Stimulated activated CD4-positive, alpha-beta T cell treated with anti-CD3 and anti-CD28 coated beads, Interleukin-15, amount 100 ng/mL, for 1 hour (primary cell): ENCODE measurements at places on chromosomes 4 and X.
A peak's percentile ranks its signal among the peaks of the same experiment; 100 is the strongest.

DNA sequence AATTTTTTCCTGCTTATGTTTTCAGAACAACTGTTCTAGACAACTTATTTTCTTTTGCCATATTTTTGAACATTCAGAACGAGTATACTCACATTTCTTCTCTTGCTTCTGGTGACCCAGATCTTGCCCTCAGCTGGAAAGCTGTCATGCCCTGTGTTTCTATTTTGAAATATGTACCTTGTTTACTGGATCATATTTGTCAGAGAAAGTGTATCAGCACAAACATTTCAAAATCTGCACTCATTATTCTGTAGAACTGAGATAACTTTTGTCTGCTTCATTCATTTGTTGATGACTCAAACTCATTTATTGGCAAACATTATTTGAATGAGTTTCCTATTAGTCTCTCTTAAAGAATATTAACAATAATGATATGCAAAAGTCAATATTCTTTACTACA lies 46.2 kb upstream of the FAM9A start:
- DNase-seq: no peak

- no peak for DNase-seq
These were observed 42.9 kb upstream of the HS3ST1 start for GRCh38 chr4:11471618-11472017.

DNA sequence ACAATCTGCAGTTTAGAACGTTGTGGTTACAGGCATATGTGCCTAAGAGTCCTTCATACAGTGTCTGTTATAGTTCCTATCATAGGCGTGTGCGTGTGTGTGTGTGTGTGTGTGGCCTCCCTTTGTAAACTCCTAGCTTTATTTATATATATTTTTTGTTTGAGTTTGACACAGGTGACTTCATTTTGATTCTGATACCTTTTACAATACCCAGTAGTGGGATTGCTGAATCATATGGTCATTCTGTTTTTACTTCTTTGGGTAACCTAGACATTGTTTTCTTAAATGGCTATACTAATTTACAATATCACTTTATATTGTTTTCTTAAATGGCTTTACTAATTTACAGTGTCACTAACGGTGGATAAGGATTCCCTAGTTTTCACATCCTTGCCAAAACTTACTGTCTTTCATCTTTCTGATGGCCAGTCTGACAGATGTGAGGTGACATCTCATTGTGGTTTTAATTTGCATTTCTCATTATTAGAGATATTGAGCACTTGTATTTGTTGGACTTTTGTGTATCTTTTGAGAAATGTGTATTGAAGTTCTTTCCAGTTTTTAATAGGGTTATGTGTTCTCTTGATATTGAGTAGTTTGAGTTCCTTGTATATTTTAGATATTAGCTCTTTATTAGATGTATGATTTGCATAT lies 211.1 kb upstream of the NUDT6 start:
- no peak for DNase-seq

DNA sequence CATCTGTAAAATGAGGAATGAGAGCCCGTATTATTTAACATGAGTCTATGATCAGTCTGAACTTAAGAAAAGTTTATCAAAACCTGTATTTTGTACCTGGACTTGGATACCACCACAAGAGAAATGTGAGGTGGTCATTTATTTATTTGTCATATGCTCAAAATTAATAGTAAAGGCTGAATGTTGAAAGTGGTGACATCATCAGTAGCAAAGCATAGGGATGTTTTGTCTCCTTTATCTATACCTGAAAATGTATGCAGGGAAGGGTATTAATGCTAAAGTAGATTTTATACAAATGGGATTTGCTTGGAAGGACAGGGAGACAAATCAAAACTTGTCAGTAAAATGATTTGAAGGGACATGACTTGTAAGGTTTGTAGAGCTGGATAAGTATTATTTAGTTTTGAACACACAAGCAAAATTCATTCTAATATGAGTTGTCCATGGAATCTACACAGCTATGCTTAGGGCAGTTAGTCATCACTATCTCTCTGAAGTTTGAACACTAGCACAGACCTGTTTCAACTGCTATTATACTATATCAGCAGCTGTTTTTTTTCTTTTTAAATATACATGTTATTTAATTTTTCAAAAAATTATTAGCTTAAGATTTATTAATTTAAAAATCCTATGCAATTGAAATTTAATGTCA lies 52.4 kb upstream of the GUCY1A1 start:
- no peak for DNase-seq

DNA sequence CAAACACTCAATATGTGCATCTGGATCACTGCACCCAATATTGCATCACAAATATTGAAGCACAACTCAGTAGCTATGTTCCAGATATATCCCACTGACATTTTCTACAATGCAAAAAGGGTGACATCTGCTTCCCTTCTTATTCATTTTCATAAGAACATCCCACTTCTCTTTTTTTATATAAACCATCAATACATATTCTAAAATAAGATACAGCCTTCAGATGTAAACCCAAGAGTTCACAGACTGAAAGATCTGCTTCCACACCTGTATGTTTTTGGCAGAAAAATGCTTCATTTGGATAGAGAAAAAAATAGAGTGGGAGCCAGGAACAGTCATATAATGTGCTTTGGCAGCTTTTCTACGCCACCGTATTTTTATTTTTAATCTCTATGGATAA lies 815.6 kb upstream of the ADGRL3 start:
- DNase-seq: no peak

DNA sequence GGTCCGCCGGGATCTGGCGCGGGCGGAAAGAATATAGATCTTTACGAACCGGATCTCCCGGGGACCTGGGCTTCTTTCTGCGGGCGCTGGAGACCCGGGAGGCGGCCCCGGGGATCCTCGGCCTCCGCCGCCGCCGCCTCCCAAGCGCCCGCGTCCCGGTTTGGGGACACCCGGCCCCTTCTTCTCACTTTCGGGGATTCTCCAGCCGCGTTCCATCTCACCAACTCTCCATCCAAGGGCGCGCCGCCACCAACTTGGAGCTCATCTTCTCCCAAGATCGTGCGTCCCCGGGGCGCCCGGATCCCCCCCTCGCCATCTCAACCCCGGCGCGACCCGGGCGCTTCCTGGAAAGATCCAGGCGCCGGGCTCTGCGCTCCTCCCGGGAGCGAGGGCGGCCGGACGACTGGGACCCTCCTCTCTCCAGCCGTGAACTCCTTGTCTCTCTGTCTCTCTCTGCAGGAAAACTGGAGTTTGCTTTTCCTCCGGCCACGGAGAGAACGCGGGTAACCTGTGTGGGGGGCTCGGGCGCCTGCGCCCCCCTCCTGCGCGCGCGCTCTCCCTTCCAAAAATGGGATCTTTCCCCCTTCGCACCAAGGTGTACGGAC lies 482 bp upstream of the SHOX start:
- DNase-seq: no peak

GRCh38 chrX:110421500-110422455 lies 63.1 kb downstream of the RTL9 start:
- DNase-seq: no peak

- DNase-seq: no peak
These were observed 134.9 kb upstream of the VEGFC start for GRCh38 chr4:176927664-176928063.

GRCh38 chr4:144289667-144290428 lies 149.3 kb upstream of the GYPA start:
- no peak for DNase-seq

GRCh38 chr4:13829457-13829856 lies 201.9 kb upstream of the BOD1L1 start:
- no peak for DNase-seq

DNA sequence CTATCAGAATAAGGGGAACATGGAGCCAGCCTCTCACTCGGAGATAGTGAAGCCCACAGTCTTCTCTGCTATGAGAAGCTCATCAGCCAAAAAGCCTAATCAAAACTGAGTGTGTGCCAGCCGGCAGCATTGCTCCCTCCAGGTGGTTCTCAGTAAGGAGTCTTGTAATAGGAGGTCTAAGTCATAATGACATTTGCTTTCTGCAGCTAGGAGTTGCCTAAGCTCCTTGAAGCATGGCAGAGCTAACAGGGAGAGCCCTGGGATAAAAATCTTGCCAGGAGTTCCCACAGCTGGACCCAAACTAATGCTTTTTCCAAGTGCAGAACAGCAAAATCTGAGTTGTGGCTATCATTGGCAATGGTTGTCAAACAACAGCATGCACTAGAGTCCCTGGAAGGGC lies 245.2 kb downstream of the SPATA18 start:
- no peak for DNase-seq

DNA sequence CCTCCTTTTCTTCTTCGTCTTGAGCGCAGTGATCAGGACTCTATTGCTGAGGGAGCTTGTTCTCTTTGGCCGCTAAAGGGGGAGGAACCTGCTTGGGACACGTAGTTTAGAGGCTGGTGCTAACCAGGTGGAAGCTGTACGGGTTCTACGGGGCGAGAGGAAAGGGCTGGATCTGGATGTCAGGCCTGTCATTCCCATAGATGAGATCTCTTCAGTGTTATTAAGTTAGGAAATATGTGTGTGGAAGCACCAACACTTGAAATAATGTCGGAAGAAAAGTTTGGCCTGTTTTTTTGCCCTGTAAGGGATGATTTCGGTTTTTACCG lies 643 bp downstream of the SRP72 start:
- DNase-seq: peak; percentile 9

DNA sequence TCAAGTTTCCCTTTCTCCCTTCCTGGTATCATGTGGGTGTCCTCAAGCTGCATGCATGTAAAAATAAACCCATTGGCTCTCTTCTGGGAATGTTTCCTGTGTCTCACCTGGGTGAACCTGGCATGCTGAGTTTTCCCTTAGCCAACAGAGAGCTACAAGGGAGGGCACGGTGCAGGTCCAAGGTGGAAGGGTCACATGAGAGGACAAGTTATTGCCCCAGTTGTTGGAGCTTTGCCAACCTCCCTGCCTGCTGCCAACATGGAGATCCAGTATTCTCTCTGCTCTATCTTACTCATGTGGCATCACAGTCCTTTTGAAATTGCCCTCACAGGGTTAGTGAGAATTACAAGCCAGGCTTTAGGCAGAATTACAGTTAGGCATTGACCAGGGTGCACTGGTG lies 196.1 kb upstream of the GYPA start:
- no peak for DNase-seq

DNA sequence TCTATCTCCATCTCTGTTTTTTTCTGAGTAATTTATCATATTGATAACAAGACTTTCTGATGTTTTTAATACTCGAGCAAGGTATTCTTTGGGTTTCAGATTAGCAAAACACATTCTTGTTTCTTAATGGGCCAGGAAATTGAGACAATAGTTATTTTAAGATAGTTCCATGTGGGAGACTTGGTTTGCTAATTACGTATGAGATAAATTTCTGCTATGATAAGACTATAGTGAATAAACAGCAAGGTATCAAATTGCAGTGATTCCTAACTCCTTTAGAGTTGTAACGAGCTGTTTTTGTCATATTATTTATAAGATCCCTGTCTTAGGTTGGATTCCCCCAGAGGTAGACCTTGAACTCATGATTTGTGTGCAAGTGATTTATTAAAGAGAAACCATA lies 38.3 kb downstream of the SYTL5 start:
- no peak for DNase-seq

- DNase-seq: no peak
These were observed 27.5 kb downstream of the SETD7 start for GRCh38 chr4:139528377-139529005.

DNA sequence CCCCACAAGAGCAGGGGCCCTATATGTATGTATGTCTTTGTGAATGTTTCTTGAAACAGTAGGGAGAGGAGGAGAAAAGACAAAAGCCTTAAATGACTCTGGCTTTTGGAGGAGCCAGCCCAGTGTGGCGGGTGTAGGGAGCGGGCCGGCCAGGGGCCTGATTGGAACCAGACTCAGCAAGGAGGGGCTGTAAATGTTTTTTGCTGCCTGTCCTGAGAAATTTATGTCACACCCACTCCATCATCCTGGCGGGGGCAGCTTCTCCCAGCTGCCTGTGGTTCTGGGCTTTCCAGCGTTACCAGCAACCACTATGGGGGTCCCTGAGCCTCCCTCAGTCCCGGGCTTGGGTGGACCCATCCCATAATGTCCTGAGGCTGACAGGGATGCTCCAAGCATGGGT lies 130.8 kb downstream of the PJA1 start:
- DNase-seq: no peak

DNA sequence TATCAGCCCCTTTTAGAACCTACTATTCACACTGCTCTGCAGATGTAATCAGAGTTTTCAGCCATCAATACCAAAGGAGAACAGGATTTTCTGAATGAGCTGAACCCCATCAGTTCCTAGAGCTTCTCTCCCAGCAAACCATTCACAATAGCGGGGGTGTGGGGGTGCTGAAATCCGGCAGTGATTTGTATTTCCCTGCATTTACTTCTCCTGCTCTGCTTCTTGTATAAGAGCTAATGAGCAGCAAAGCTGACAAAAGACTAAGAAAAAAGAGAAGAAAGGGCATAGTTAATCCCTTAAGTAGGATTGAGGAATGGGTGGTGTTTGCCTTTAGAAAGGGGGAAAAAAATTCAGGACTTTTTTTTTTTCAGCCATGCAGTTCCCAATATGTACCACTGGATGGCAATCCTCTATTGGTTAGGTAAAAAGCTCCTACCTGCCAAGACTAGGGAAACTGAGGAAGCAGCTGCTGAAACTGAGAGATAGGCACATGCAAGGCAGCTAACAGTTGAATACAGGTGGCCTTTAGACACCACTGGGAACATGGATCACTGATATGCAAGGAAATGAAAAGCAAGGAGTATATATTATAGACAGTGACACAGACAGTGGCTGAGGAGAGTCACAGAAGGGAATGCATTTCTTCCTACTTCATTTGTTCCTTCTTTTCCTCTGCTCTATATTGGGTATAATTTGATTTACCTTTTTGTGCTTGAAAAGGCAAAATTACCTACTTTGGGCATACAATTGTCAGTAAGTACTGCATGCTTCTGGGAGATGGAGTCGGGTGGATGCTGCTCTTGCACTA lies 217.9 kb downstream of the HS6ST2 start:
- no peak for DNase-seq

DNA sequence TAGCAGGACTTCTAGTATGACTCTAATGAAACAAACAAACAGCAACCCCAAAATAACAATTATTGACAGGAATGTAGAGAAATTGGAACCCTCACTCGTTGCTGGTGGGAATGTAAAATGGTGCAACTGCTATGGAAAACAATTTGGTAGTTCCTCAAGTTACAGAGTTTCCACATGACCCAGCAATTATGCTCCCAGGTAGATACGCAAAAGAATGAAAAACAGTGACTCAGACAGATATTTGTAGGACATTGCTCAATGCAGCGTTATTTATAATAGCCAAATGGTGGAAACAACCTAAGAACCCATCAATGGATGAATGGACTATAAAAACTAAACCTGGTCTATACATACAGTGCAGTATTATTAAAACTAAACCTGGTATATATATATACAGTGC lies 646.1 kb upstream of the FRG1 start:
- DNase-seq: no peak

DNA sequence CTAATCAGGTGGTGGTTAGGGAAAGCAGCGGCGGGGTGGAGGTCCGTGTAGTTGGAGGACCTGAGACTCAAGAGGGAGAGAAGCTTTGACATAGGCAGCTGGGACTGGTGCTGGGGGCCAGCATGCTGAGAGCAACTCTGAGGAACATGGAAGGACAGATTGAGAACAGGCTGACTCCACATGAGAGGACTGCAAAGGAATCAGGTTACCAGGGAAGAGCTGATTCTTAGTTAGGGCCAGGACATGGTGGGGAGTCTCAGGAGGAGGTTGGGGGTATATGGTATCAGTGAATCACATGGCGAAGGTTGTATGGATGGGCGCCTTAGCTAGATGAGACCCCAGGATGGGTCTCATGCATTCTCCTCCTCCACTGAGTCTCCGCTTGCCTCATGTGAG lies 264.0 kb upstream of the BOD1L1 start:
- no peak for DNase-seq

- no peak for DNase-seq
These were observed 104.7 kb downstream of the MGST2 start for GRCh38 chr4:139770361-139770760.
